Stimulated activated CD8-positive, alpha-beta memory T cell treated with anti-CD3 and anti-CD28 coated beads, Interleukin-15, amount 100 ng/mL, for 1 hour (primary cell): ENCODE measurements at places on chromosomes 11 and 22.
A peak's percentile ranks its signal among the peaks of the same experiment; 100 is the strongest.

GRCh38 chr22:29382580-29383302 lies 5.6 kb downstream of the AP1B1 start:
- DNase-seq = no peak

DNA sequence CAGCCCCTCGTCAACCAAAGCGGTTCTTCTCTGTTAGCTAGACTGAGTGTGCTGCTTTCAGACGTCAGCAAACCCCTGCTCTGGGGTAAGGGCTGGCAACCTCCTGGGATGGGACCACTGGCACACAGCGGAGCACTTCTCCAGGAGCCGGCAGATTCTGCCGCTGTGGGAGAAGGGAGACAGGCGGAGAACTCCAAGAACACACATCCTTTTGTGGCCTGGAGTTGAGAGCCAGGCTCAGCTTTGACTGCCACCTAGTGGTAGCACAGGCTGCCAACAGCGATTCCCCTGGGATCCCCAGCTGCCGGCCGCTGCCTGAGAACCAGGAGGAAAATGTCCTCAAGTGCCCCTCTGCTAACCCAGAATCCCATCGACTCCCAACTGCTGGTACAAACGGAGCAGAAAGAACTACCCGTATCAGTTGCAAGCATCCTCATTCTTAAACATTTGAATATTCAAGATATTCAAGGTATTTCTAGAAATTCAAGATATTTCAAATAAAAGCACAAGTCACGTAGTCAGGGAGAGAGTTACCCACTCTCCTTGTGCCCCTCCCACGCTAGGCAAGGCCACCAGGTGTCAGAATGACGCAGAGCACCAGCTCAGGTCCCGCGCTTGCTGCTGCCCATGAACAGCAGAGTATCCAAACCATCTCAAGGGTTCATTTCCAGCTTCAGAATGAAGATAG lies 4.9 kb downstream of the LTO1 start:
- peak; percentile 6 for DNase-seq

GRCh38 chr22:42892156-42892555 lies 35.1 kb upstream of the ARFGAP3 start:
- no peak for DNase-seq

DNA sequence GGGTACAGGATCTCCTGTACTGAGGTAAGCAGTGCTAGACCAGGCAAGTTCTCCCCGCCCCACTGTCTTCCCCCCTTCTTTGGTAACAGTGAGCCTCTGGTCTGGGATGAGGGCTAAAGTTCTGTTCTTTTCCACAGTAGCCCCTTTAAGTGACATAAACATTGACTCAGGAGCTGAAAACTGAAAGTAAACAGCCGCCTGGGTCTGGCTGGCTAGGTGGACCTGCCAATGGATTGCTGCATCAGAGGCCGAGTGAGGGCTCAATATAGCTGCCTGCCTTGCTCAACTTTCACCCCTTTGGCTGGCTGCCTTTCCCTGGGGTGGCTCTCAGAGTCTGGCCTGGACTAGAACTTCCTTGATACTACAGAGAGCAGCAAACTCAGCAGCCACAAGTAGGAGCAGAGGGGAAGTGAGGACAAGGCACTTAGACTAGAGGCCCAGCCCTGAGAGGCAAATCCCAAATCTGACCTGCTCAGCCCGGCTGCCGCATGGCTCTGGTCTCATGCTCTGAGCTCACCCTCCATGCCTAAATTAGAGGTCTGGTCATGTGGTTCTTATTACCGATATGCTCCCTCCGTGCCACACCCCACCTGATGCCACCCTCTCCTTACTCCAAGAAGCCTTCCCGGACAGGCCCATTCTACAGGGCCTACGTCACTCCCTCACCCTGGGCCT lies 9.6 kb upstream of the UCP3 start:
- no peak for DNase-seq

GRCh38 chr11:94472916-94473799 lies 20.5 kb downstream of the MRE11 start:
- DNase-seq = no peak

DNA sequence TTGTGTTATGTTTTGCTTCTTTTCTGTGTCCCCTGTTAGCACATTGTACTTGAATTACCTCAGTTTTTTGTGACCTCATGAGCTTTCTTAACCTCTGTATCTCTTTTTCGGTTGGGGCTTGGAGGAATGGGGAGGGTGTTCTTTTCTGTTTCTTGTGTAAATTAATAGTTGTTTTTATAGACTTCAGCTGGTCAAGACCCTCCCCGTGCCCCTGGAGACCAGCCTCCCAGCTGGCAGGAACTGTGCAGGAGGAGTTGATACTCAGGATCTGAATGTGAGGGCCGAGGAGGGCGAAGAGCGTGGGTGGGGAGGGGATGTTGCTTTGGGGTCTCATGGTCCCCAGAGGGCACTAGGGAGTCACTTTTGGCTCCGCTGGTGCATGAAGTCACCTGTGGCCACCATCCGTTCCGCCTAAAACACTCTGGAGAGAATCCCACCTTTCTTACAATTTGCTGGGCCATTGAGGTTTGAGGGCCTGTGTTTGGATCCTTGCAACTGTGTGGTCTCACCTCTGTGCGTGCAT lies 44.3 kb upstream of the NNMT start:
- DNase-seq = no peak

GRCh38 chr11:72807021-72807693 lies 7.1 kb upstream of the ATG16L2 start:
- no peak for DNase-seq

- no peak for DNase-seq
These were observed 32.7 kb downstream of the METTL15 start for GRCh38 chr11:28140689-28141455.

GRCh38 chr22:28939932-28940331 lies 56.6 kb downstream of the ZNRF3 start:
- no peak for DNase-seq

DNA sequence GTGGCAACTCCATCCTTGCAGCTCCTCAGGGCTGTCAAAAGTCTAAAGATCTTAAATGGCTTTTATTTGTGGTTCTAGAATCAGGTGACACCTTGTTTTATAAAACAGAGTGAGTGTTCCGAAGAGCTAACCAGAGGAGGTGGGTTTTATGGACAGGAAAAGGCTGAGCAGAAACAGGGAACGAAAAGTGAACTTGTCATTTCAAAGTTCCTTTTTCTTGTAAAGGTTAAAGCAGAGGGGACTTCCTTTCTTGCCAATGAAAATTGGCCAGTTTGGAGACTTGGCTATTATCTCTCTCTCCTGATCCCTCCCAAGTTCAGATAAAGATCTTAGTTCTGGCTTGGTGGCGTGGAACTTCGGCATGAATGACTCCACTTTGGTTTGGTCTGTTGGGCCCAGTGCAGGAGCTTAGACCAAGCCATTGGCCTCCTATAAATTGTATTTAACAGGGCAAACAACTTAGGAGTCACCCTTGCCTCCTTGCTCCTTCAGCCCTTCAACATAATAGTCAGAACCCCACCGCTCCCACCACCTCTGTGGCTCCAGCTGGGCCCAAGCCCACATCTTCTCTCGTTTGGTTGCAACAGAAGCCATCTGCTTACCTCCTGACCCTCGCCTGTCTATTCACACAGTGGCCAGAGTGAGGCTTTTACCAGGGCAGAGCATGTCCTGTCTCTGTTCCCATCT lies 102.4 kb upstream of the THY1 start:
- no peak for DNase-seq

GRCh38 chr22:35522225-35523149 lies 18.1 kb upstream of the RASD2 start:
- DNase-seq = no peak

DNA sequence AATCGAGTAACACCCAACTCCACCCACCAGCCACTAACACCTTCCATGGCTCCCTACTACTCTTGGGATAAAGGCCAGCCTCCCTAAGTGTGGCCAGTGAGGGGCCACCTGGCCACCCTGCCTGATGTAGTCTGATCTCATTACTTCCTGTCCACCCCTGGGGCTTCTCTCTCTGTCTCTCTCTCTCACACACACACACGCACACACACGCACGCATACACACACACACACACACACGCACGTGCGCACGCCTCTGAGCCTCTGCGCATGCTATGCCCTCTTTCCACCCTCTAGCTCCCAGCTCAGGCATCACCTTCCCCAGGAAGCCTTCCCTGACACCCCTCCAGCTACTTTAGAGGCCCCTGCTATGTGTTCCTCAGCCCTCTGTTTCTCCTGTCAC lies 3.9 kb downstream of the MFNG start:
- DNase-seq = no peak
